ENCODE measurements at places on chromosomes 2 and 18. TPM values are rescaled to one million over a fixed set of nuclear protein-coding genes. Genes with fewer than 3 reads are reported as not detected.

MC4R gene
- not detected for total RNA-seq

DNA sequence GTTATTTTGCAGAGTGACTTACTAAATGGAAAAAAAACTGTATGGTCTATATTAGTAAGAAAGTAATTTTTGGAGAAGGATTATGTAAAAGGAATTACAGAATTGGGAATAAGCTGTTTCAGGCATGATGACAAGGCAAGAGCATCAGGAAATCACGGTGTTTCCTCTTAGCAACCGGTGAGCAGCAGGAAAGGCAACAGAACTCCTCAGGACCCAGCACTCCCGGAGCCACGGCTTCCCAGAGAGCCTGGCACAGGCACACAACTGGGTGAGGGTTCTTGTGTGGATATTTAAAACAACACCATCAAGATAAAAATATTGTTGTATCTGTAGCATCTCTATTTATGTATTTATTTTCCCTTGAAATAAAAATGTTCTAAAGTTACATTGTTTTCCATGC is 34.4 kb downstream of the CYP27C1 start:
- no peaks in the 10 kb centered on the region for H3K4me1 ChIP-seq
- H3K36me3 ChIP-seq, result no peaks in the 10 kb centered on the region
- no peak for DNase-seq
- no peak overlapping the region for H3K27ac ChIP-seq
- H3K4me3 ChIP-seq, result no peak overlapping the region

CAVIN2 gene
- 12.8 TPM for total RNA-seq

DNA sequence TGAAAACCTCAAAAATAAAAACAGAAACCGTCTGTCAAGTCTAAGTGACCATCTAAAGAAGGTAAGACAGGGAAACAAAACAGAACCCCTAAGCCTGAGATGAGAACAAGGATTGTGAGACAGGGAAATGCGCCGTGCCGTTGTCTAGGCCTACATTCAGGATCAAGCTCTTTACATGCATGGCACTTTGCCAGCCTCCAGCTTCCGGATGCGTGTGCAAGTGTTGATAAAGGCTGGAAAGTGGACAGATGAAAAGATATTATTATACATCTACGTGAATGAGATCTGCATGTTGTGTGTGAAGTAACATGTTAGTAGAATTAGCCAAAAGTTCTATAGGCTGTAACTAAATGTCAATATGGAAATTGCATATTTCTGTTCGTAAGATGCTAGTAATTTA is 28.6 kb upstream of the TMEM87B start:
- no peaks in the 10 kb centered on the region for H3K27me3 ChIP-seq
- no peaks in the 10 kb centered on the region for H3K36me3 ChIP-seq
- peaks cover 4% of the 10 kb centered on the region for H3K4me1 ChIP-seq
- no peak overlapping the region for H3K27ac ChIP-seq

DNA sequence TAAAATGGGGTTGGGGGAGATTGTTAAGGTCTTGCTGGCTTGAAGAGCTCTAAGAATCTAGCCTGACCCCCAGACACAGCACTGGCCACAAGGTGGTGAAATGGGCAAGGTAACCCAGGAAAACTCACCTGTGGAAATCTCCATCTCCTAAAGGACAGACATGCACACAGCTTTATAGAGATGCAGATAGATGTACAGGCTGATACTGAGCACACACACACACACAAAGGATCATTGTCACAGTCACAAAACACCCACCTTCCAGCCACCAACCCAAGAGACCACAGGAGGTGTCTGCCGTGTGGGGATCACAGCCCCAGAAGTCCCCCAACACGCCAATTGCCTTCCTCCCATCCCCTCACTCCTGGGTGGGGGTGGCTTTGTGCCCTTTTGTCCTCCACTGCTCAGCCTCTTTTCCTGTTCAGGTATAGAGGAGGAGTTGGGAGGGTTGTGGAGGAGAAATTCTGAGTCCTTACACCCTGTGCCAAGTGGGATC is 3.2 kb upstream of the CYP26B1 start:
- no peak overlapping the region for H3K27ac ChIP-seq
- peaks cover 18% of the 10 kb centered on the region for H3K4me1 ChIP-seq
- no peaks in the 10 kb centered on the region for H3K36me3 ChIP-seq

Data from esophagus squamous epithelium (tissue), 5 donors.